ENCODE measurements at places on chromosomes 4 and X.

GRCh38 chr4:120773641-120774040, 148.9 kb downstream of the PRDM5 start:
- no peak for DNase-seq

- DNase-seq = no peak
These were observed 140.8 kb upstream of the TRPC5 start for GRCh38 chrX:112223391-112223790.

DNA sequence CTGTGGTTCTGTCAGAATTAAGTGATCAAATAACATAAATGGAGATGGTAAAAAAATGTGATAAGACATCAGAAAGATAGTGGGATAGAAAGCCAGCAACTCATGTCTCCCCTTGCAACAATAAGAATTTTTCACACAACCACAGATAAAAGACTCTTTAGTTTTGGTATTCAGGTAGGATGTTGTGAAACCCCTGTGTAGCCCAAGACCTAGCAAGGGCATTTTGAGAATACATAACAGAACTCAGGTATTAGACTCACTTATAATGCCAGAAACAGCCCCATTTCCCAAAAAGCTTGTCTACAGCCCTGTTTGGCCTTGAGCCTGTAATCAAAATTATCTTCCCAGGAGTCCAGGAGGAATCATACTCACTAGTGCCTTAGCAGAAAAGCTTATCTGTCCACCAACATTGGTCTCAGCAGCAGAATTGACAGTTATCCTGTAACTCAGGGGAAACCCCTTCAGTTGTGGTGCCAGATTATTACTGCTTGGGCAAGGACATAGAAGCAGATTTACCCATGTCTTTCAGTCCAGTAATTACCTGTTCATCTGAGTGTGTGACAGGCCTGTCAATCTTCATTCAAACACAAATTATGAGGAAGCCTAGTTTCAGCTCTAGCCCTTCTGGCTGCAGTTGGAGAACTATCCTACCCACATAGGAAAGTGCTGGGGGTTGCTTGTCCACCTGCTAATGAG, 41.0 kb upstream of the UGT2B17 start:
- DNase-seq = no peak

DNA sequence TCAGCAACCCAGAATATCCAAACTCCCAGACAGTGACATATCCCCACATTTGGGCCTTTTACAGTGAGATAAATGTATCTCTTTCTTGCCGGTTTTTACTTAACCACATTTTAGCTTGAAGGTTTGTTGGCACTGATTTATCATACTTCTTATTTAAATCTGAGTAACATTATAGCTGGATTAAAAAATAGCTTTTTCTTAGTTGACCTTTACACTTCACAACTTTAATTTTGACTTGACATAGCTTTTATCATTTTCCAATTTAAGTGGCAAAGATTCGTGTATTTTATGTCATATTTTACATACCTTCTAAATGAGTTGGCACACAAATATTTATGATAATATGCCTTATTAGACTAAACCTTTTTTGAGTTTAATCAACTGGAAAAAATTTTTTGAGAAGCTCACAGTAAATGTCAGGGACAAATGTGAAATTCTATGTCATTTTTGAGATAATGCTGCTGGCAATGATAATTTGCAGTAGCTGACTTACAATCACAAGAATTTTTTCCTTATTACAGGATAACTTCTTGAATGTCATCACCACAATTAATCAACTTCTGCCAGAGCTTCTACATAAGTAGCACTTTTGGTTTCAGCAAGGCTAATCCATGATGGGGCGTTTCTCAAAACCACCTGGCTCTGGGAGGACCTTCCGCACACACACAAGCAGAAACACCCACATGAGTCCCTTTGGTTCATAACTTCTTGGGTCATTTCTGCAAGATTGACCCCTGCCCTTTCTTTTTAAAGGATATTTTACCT, 80.3 kb downstream of the SYTL5 start:
- DNase-seq = no peak

- DNase-seq = no peak
These were observed 15.0 kb downstream of the SRPX2 start for GRCh38 chrX:100658941-100659381.

DNA sequence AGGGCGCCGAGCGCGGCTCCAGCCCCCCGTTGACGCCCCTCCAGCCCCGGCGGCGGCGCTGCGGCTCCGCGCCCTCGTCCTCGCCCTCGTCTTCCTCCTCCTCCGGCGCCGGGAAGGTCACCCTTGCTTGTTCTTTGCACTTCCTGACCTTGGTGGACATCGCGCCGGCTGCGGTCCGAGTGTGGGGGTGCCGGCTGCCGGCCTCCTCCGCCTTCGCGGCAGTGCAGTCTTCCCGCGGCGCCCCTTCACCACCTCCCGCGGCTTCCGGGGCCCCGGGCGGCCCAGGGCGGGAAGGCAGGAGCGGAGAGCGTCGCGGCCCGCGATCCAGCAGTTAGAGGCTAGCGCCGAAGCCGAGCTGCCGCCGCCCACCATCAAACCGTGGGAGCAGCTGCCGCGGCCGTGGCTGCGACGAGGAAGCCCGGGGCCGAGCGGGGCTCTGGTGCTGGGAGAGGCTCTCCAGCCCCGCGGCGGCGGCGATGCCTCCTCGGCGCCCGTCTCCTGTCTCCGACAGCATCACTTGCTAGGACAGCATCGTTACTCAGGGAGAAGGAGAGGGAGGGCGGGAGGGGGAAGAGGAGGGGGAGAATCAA, at the start of gene TRPC3:
TRPC3 (minus strand) TSS at position 540 of the 590 bp plus-strand sequence; CDS start at position 160, 380 bp downstream.
- peak; percentile 18 for DNase-seq

GRCh38 chrX:130418066-130418465, 16.3 kb downstream of the RBMX2 start:
- no peak for DNase-seq

DNA sequence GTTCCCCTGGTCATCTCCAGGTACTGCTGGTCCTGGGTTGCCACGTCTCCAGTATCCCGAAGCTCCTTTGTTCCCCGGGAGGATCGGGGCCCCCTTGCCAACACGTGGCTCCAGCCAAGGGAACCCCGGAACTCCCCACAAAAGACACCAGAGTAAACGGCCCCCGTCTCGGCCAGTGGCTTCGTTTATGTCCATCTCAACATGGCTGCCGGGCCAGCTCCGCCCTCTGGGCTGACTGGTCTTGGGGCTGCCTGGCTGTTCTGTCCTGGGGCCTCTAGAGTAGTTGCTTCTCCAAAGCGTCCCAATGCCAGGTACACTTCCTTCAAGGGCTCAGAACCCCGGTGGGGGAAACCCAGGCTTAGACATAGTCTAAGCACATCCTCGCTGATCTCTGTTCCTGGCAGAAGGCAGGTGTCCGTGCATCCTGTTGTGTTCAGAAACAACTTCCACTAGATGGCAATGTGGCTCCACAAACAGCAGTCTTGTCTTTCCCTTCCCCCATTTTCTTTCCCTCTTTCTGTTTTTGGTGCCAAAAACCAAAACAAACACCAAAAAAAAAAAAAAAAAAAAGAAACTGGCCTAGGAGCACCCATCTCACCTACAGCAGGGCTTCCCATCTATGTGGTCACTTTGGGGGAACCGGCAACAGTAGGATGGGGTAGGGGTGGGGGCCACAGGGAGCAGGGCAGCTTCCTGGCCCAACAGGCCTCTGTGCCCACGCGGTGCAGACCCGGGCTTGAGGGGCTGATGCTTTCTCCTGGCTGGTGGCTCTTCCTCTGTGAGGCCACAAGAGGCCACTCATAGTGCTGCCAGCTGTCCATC, 35.3 kb downstream of the NBDY start:
- peak; percentile 81 for DNase-seq

DNA sequence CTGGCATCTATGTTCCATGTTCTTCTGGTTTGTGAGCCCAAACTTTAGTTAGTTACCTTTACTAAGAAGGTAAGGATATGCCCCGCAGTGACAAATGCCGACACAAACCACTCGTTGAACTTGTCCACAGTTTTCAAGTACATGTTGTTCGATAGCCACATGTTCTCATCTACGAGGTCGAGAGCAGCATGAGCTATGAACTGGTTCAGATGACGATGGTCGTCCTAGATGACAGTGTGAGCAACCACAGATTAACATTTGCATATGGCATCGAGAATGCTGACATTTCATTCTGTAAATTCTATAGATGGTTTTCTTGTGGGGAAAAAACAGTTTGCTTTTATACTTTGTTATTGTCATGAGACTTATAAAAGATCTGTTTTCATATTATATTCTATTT, 18.0 kb downstream of the TRAPPC2 start:
- DNase-seq = no peak

DNA sequence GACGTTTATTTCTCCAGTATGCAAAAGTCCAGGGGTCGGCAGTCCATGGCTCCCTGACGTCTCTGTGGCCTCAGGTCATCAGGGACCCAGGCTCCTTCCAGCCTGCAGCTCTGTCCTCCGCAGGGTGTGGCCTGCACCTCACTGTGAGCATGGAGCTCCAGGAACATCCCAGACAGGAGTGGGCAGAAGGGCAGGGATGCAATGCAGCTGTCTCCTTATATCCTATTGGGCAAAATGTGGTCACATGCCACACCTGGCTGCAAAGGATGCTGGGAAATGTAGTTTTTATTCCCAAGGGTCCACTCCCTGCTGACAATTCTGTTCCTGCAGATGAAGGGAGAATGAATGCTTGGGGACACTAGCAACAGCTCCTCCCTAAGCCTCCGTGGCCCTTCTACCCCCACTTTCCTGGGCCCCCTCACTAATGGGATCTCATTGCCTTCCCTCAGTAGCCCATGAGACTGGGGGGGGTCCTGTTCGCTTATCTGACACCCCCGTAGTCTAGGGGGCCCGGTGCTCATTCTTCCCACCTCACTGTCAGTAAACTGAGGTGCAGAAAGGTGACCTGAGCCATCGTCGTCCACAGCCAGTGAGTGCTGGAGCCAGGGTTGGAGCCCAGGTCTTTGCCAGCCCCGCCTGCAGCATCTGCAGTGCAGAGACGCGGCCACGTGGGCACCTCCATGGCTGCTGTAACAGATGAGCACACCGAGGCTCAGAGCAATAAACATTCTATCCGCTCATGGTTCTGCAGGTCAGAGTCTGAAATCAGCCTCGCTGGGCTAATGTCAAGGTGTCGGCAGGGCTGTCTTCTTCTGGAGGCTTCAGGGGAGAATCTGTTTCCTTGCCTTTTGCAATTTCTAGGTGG, 5.9 kb upstream of the GRPEL1 start:
- peak; percentile 75 for DNase-seq

GRCh38 chr4:186264660-186265059, 1.3 kb upstream of the F11 start:
- peak; percentile 7 for DNase-seq

- DNase-seq = no peak
These were observed 60.4 kb downstream of the F11 start for GRCh38 chr4:186326391-186326790.

GRCh38 chrX:69165087-69165651, at the start of gene PJA1:
Gene PJA1 (minus strand): TSS chrX:69165453. CDS start chrX:69163073, 2,380 bp downstream.
- DNase-seq = peak; percentile 77
